Articular chondrocyte of knee joint (primary cell): ENCODE measurements at places on chromosomes 7 and 10. TPM values are rescaled to one million over a fixed set of nuclear protein-coding genes. Genes with fewer than 3 reads are reported as not detected.

FOXP2 gene
- total RNA-seq: 10.1 and 17.0 TPM in 2 replicates

EVX1 gene
- total RNA-seq: not detected in 2 replicates

PCLO gene
- 0.13 and 0.32 TPM in 2 replicates for total RNA-seq

SPAM1 gene
- not detected in 2 replicates for total RNA-seq

ZNF804B gene
- total RNA-seq: not detected in 2 replicates

MYPN gene
- 12.0 and 14.4 TPM in 2 replicates for total RNA-seq

PAPOLB gene
- 0.22 and 0.39 TPM in 2 replicates for total RNA-seq

STAG3 gene
- total RNA-seq: 0.39 and 0.54 TPM in 2 replicates

ADAMTS14 gene
- total RNA-seq: 0.86 and 0.91 TPM in 2 replicates

ITIH2 gene
- total RNA-seq: 0.11 TPM in 1 of 2 replicates, not detected in the other

HOXA1 gene
- 0.54 and 0.65 TPM in 2 replicates for total RNA-seq
